Activated T-cell treated with anti-CD3 and anti-CD28 coated beads, Interleukin-2, amount 50 U/mL, for 72 hours (primary cell): ENCODE measurements at places on chromosomes 2 and 18. TPM values are rescaled to one million over a fixed set of nuclear protein-coding genes. Genes with fewer than 3 reads are reported as not detected.
A peak's percentile ranks its signal among the peaks of the same experiment; 100 is the strongest.

GRCh38 chr2:214542866-214543265, 132.0 kb downstream of the VWC2L start:
- no peak for DNase-seq

DNA sequence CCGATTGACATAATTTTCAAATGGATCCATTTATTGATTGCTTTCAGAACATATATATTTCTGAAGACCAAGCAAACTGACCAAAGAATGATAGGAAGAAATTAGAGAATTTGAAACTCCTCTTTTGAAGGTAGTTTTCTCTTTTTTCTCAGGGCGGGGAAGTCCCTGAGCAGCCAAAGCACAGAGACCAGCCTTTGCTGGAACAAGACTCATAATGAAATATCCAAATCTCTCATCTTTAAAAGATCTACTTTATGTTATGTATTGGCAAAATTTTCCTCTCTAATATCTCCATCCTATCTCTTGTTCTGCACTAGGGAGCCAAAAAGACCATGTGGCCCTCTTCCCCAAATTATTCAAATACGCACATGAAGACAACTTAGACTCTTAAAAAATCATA, 379.0 kb upstream of the TCF4 start:
- no peak for DNase-seq

GRCh38 chr2:66532972-66533868, 98.3 kb downstream of the MEIS1 start:
- DNase-seq = no peak

DNA sequence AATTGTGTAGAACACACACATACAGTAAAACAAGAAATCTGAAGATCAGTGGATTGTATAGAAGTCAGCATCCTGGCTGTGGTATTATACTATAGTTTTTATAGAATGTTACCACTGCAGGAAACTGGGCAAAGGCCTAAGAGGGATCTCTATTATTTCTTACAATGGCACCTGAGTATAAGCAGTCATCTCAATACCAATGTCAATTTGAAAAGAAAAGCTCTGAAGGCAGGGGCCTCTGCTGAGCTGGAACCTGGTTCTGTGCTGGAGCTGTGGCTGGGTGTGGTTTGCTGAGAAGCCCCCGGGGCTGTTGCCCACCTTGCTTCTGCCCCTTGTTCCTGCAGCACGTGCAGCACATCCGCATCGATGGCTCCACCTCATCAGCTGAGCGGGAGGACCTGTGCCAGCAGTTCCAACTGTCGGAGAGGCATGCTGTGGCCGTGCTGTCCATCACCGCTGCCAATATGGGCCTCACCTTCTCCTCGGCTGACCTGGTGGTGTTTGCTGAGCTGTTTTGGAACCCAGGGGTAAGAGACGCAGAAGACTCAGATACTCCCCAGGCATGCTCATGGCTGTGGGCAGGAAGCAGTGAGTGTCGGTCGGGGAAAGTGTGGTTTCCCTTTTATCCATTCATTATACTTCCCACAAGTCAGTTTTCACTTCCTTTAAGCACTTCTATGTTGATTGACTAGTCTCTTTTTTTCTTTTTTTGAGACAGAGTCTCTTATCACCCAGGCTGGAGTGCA, 23.5 kb upstream of the RPL37A start:
- peak; percentile 32 for DNase-seq

GRCh38 chr2:150484006-150484405, 3.5 kb downstream of the RND3 start:
- no peak for DNase-seq

Gene TET3
- 19.7 TPM for total RNA-seq

Gene RAX
- not detected for total RNA-seq

DNA sequence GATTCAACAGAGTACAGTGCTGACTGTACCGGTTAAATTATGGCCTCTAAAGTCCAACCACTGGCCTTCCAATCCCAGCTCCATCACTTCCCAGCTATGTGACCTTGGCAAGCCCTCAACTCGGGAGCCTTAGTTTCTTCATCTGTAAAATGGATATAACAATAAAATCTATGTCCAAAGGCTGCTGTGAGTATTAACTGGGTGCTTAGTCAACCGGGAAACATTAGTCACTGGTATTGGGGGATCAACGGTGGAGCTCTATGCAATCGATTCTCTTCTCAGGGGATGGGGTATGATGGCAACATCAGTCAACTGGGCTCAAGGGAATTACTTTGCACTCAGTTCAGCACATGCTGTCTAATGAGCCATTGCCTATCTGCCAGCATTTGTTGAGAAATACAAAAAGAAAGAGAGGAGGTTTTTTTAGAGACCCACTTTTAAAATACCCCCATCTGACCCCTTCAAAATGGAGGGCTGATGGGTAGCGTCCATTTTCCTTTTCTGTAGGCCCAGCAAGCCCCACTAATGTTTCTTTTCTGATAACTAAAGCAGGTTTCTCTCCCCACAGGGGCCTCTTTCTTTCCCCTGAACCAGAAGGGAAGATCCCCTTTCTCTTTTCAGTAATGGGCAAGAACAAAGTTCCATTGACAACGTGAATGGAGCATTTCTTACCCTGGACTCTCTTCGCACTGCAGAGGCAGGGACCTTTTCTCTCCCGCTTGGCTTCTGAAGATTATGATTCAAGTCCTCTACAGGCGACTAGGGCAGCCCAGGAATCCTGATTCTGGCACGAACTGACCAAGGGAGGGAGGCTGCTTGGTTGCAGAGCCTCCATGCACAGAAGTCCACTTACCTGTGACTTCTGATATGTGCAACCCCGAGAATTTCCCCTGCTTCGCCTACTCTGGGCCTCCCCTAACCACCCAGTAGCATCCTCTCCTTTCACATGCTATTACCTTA, 8.7 kb upstream of the AGFG1 start:
- peak; percentile 40 for DNase-seq

DNA sequence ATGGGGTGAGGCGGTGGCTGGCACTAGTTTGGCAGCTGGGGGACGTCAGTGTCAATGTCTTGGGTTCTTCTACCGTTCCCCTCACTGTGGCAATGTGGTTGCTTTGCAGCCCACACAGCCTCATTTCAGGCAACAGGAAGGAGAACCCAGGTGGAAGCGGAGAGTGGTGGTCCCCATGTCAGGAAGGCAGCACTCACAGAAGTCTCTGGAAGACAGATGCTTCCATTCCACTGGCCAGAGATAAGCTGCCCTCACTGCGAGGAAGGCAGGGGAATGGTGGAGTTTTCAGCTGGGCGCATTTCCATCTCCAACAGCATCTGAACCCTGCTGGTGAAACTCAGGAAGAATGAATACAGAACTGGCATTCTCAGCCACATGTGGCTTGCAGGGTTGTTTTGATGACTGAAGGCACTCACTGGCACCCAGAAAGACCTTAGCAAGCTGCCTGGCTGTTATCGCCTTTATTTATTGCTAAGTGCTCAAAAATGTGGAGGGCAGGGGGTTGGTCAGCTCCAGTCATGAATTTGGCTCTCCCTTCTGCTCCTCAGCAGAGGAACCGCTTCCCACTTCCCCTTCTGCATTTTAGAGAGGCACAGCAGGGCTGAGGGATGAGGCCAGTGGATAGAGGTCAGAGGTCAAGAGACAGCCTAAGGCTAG, 19.4 kb downstream of the KCNIP3 start:
- no peak for DNase-seq

DNA sequence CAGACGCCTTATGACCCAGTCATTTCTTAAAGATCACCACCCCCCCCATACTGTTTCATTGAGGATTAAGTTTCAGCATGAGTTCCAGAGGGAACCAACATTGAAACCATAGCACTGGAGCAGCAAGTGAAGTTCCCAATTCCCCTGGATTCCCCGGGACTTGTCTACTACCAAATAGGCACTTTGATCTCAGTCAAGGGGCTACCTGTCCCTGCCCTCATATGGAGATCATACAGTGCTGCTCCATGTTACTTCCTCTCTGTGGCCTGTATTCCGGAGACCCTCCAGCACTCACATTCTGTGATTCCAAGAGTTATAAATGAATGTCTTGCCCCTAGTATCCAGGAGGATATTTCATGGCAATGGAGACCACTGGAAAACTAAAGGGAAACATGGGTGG, 42.5 kb downstream of the RNF144A start:
- DNase-seq = no peak

GRCh38 chr2:114346658-114347057, 95.8 kb upstream of the DPP10 start:
- no peak for DNase-seq

Gene SOS1
- total RNA-seq = 110 TPM

DNA sequence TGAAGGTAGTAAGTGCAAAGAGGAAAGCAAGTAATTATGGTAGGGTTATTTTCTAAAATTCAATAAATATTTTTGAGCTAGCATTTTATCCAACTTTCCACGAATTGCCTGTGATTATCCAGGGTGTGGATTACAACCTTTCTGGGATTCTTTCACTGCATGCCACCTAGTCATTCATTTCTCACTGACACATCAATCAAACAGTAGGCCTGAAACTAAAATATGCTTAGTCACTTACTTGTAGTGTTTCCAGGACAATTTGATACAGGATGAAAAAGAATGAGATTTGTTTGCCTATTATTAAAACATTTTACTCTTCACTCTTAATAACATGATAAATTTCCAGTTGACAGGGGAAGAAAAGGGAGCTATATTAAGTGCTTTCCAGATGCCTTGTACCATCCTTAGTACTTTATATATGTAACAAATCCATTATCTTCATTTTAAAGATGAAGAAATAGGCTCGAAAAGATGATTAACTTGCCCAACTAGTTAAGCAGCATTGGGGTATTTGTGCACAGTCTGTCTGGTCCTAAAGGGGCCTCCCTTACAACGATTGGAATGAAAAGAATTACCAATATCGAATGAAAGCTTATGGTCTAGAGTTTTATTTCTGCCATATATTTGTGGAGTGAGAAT, 70.4 kb downstream of the KCTD1 start:
- no peak for DNase-seq

- DNase-seq = no peak
Measured at GRCh38 chr2:161426922-161427663, 11.0 kb downstream of the TBR1 start.

DNA sequence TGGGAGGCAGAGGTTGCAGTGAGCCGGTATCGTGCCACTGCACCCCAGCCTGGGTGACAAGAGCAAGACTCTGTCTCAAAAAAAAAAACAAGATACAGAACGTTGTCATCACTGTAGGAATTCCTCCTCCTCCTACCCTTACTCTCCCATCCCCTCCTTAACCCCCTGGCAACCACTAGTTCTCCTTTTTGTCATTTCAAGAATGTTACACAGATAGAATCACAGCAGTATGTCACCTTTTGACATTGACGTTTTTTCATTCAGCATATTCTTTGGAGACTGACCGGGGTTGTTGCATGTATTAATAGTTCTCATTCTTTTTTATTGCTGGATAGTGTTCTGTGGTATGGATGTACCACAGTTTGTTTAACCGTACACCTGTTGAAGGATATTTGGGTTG, 32.4 kb downstream of the TTLL4 start:
- DNase-seq = no peak

Gene GPR35
- 48.2 TPM for total RNA-seq
